Fibroblast of skin of scalp (primary cell): ENCODE measurements at places on chromosomes 2 and 18.

GRCh38 chr18:48932462-48932818 lies 18.3 kb downstream of the SMAD7 start:
- no peak for DNase-seq

DNA sequence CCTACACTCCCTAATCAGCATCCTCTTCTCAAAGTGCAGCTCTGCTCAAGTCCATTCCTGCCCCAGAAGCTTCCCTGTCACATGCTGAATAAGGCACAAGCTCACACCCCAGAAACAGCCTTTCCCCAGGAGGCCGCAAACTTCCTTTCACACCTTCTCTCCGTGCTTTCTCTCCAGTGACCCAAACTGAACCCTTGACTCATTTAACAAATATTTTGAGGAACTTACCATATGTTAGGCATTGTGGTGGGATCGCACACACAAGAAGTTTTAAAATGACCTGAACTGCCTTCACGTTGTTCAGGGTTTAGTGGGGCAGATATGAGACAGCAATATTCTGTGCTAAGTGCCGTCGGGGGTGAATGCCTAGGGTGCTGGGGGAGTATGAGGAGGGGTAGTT lies 161.3 kb downstream of the INSIG2 start:
- peak; percentile 85 for DNase-seq

GRCh38 chr2:9991221-9991620 lies 39.7 kb downstream of the GRHL1 start:
- DNase-seq, result no peak

DNA sequence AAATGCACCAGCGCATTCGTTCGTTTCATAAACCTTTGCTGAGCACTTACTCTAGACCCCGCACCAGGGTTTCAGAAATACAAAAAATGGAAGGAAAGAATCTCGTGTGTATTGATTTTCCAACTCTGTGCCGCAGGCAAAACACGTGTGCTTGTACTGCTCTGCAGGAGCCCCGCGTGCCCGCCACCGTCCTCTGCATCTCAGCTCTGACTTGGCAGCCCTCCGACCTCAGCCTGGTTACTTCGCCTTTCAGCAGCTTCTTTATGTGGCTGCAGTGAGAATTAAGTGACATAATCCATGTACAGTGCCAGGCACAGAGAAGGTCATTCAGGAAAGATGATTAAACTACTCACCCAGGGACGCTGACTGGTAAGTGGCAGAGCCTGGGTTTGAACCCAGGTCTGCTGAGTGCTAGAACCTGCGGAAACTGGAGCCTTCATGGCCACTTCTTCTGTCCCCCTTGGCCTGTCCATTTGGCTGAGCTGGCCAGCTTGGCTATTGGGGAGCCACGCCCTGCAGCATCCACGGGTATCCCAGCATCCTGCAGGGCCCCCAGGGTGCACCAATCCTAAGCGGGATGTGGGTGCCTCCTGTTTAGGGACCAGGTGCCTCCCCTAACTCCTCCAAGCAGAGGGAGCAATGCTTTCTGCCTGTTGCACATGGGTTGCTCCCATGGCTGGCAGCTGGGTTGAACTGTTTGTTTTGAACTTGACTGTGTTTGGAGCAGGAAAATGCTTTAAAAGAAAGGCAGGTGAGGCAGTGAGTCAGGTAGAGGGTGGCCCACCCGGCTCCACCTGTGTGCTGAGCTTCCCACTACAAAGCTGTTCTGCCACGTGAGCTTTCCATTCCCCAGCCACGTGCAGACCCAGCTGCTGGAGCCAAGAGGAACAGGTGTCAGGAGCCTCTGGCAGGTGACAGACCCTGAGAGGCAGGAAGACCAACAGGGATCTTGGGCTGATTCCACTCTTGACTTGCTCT lies 34.3 kb downstream of the INHBB start:
- DNase-seq, result no peak

DNA sequence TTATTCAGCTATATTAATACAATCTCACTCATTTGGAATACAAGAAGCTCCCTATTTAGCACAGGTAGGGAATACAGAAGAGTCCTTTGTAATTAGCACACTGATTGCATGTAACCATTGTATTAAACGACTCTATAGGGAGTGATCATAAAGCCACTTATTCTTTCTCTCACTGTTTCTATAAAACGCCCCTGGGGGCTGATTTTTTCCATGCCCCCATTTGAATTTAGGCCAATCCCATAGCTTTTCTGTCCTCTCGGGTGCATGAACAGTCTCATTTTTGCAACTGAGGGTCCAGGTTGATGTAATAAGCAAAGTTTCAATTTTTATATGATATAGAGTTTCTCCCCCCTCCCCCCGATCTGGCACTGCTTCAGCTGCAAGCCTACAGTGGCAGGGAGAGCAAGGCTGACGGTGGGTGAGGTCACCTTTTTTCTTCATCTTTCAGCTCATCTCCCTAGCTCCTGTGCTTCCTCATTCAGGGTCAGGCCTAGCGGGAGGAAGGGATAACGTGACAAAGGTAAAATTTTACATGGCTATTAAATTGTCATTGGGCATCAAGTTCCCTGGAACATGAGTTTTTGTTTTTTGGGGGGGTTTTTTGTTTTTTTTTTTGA lies 45.7 kb downstream of the GAD1 start:
- no peak for DNase-seq

DNA sequence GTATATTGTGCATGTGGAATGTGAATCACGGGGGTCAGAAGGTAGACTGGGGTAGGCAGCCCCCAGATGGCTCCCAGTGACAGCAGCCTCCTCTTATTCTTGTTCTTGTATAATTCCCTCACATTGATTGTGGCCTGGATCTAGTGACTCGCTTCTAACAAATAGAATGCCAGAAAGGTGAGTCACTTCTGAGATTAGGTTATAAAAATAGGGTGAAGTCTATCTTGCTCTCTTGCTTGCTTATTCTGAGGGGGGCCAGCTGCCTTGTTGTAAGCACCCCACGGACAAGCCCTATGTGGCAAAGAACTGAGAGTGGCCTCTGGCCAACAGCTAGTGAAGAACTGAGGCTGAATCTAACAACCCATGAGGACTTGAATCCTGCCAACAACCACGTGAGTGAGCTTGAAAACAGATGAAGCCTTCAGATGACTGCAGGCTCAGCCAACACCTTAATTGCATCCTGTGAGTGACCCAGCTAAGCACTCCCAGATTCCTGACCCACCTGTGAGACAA lies 15.6 kb upstream of the RMND5A start:
- peak; percentile 83 for DNase-seq

DNA sequence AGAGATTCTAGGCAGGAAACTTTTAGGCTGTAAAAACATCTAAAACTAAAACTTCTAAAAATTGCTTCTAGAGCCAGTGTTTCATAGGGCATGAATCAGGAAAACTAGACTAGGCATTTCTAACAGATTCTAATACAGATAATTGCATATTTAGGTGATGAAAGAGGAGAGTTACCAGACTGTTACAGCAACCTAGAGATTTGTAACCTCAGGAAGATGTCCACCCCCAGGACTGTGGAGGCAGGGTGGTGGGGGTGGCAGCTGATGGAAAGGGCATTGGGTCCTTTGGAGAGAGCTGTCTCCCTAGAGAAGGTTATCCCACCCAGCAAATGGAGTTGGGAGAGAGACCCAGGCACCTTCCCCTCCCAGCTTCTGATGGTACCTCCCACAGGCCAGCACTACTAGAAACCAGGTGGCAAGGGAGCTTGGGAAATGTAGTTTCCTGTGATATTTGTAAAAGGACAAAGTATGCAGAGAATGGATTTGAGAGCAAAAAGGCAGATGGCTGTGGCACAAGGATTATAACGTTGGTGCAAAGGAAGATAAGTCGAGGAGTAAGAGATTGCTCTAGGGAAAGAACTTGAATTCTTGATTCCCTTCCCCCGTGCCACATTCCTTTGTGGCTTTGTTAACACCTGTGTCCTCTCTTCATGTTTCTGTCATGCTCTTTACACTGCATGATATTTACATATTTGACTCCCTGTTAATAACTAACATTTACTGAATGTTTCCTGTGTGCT lies 75.6 kb upstream of the MGAT5 start:
- DNase-seq, result peak; percentile 20

GRCh38 chr2:62287899-62288880 lies 92.3 kb downstream of the B3GNT2 start:
- peak; percentile 61 for DNase-seq

DNA sequence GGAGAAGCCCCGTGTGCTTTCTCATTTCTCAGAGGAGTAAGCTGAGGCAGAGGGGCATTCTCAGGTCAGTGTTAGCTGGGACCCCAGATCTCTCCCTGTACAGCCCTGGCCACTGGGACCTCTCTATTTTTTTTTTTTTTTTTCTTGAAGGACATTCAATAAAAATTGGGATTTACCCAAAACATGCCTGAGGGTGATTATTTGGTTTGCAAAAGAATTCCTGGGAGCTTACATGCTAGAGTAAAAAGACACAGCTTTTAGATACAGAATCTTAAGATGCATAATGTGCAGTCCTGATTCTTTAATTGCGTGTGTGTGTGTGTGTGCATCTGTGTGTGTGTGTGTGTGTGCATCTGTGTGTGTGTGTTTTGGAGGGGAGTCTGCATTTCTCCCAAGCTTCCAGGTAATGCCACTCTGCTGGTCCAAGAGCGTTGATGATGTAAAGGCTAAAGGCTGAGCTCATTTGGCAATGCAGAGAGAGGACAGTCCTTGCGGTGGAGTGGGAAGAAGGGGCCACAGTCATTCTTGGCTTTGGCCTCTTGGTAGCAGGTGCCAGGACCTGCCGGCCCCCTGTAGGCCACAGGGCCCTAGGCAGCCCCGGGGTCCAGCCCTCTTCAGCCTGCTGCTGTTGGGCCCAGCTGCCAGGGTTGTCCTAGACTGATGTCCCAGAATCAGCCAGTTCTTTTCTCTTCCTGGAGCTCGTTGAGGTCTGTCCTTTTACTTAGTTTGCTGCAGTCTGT lies 74.1 kb upstream of the MCFD2 start:
- DNase-seq, result no peak

DNA sequence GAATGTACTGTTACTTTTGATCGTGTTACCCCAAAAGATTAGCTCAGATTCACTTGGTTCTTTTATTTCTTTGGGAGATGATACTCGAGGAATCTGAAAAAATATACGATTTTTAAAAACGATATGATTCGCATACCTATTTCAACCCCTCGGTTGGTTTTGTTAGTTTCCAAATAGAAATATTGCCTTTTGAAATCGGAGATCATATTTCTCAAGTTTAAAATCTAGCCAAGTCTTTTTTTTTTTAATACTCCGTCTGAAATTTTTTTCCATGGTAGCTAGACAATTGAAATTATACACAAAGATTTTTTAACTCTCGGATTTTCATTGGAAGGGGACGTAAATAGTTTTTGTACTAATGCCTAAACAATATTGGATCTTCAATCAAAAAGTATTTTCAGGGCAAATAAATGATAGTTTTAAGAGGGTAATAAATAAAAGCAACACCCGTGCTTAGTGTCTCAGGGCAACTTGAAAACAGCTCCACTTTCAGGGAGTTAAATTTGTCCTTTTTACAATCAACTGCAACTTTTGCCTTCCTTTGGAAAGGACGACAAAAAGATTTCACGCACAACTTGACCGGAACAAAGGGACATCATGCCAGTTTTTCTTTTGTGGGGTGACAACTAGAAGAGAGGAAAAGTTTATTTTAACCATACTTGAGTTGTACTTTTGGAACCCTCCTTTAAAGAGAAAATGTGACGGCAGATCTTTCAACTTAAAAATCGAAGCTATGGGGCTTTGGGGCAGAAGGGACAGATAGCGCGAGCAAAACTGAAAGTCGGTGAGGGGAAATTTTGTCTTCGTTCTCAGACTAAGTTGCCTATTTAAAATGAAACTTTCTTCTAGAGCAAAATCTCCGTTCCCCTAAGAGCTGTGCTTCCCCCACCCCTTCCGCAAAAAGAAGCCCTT lies 5.8 kb upstream of the ONECUT2 start:
- no peak for DNase-seq

- DNase-seq, result no peak
Measured at GRCh38 chr2:178777577-178777976, 29.6 kb downstream of the TTN start.

DNA sequence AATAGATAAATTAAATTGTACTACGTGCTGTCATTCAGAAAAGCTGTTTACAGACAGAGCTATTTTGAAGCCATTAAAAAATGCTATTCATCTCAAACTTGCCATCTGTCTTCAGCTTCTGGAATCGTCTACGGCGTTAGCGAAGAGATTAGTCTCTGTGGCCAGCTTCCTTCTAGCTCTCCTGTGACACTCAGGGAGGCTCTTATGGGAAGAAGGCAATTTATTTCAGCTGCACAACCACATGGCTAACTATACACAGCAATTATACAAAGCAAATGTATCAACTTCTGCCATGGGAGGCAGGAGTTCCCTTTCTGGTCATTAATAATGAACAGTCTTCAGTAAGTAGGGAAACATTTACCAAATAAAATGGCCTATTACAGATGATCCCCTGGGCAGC lies 6.3 kb downstream of the CTAGE1 start:
- no peak for DNase-seq

DNA sequence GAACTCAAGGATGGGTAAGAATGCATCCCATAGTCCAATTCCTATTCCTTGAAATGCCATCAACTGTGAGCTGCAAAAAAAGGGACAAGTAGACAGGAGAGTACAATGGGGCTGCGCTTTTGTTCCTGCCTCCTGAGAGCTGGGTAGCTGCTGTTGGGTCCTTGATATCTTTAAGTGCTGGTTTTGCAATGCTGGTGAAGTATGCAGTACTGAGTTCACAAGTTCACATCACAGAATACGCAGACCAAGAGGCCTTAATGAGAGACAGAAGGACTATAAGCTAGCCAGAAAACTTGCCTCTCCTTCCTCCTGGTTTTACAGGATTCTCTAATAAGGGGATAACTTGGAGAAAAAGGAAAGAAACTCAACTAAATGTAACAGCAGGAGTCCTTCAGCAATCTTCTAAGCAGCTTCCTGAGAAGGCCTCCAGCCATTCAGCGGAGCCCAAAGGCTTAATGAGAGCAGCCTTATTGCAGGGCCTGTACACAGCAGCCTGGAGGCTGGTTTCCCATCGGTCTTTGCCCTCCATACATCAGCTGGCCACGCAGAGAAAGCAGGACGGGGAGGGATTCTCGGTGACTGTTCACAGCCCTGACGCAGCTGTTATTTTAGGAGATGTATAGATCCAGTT lies 293.1 kb downstream of the CDCA7 start:
- peak; percentile 60 for DNase-seq

- DNase-seq, result peak; percentile 71
Measured at GRCh38 chr2:39481611-39482010, 44.5 kb upstream of the MAP4K3 start.

DNA sequence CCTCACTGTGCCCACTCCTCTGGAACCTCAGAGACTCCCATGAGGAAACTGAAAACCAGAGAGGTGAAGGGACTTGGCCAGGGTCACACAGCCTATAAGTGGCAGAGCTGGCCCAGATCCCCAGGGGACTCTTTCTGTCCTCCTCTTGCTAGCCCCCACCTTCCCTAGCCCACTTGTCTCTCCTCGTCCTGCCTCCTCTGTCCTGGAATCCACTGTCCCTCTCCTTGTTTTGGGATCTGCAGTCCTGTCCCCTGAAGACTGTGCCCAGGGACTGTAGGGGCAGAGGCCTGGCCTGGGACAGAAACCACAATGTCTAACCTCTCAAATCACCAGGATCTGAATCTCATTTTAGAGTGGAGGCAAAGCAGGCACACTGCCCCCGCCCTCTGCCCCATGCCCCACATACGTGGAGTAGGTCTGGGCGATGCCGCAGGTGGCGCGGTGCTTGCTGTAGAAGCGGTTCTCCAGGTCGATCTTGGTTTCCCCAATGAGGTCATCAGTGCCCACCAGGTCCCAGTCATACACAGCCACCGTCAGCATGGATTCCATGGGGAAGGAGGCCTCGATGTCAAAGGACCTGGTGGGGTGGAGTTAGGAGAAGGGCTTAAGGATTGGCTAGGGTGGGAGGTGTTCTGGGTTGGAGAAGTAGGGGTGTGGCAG lies 12.5 kb downstream of the OTOF start:
- DNase-seq, result no peak

- DNase-seq, result no peak
Measured at GRCh38 chr2:75621228-75621627, 25.4 kb upstream of the MRPL19 start.
